Activated CD4-positive, alpha-beta memory T cell treated with anti-CD3 and anti-CD28 coated beads, Interleukin-2, amount 10 ng/mL, durations not matched to agents 7 days and 5 days (primary cell): ENCODE measurements at places on chromosomes 3 and 15. TPM values are rescaled to one million over a fixed set of nuclear protein-coding genes. Genes with fewer than 3 reads are reported as not detected.

HSPBAP1 gene
- 6.2 TPM for total RNA-seq

DNA sequence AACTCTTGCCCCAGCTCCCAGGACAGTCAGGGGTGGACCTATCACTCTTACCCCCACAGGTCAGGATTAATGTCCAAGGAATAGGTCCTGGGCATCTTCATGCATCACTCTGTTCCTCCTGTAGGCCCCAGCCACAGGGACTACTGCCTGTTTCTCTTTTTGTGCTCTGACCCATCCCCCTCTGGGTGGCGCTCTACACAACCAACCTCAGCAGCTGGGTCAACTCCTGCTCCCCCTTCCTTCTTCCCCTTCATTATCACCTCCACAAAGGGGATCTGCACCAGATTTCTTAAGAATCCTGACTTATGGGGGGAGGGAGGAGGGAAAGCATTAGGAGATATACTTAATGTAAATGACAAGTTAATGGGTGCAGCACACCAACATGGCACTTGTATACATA is 12.2 kb upstream of the TRANK1 start:
- no peak overlapping the region for H3K4me3 ChIP-seq
- H3K27ac ChIP-seq: no peak overlapping the region
- H3K27me3 ChIP-seq: peaks cover 4% of the 10 kb centered on the region

- H3K4me3 ChIP-seq: no peak overlapping the region
- H3K4me1 ChIP-seq: peaks cover 6% of the 10 kb centered on the region
- no peaks in the 10 kb centered on the region for H3K27me3 ChIP-seq
- H3K36me3 ChIP-seq: peaks cover 8% of the 10 kb centered on the region
Observed at GRCh38 chr15:52121896-52122295, 9.3 kb upstream of the BCL2L10 start.

GRCh38 chr3:119195911-119196310 is 22.5 kb downstream of the UPK1B start:
- no peaks in the 10 kb centered on the region for H3K36me3 ChIP-seq
- no peaks in the 10 kb centered on the region for H3K4me1 ChIP-seq
- DNase-seq: no peak

GRCh38 chr3:159451482-159451881 is 537.2 kb upstream of the IL12A start:
- DNase-seq: no peak
- H3K4me1 ChIP-seq: no peaks in the 10 kb centered on the region
- H3K27me3 ChIP-seq: no peaks in the 10 kb centered on the region

DNA sequence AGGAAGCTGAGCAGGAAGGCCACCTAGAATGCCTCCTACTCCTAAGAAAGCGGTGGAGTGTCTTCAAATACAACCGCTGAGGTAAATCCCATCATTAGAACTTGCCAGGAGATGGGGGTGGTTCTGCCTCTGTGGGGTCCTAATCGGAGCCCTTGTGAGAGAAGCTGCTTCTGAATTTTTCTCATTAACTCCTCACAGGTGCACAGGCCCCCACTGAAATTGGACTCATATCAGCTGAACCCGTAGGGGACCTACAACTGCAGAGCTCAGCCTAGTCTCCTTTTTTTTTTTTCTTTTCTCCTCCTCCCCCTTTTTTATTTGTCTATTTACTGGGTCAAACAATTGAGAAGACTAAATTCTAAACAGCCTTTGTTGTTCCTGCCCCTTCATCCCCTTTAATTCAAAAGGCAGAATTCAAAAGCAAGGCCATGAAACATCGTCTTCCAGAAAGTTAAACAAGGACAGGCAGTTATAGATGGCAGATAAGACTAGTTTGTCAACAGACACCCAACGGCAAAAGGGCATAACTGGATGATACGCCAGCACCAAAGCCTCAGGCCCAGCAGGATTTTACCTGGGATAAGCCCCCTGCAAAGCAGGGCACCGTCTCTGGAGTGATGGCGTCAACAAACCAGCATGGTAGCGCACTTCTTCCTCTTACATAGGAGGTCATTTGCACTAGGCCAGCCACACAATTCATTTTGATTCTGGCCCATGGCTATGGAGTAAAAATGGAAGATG is 213.7 kb upstream of the HES1 start:
- no peak overlapping the region for H3K27ac ChIP-seq
- H3K36me3 ChIP-seq: no peaks in the 10 kb centered on the region

- DNase-seq: no peak
- H3K27me3 ChIP-seq: no peaks in the 10 kb centered on the region
- peak overlapping the region; percentile 94 for H3K27ac ChIP-seq
- peak overlapping the region; percentile 8 for H3K4me3 ChIP-seq
Observed at GRCh38 chr15:92833106-92833433, 67.1 kb upstream of the CHD2 start.
